Occipital lobe (tissue), 3 donors: ENCODE measurements at places on chromosomes 3 and 15. TPM values are rescaled to one million over a fixed set of nuclear protein-coding genes. Genes with fewer than 3 reads are reported as not detected.

GABRR3 gene
- not detected for total RNA-seq

GNAT1 gene
- total RNA-seq = not detected

CYP19A1 gene
- 0.94 TPM for total RNA-seq

AGBL1 gene
- total RNA-seq = 0.47 TPM

SPTBN5 gene
- 0.16 TPM for total RNA-seq

FEZF2 gene
- 15.0 TPM for total RNA-seq

ACTC1 gene
- 0.31 TPM for total RNA-seq

TERC gene
- 102 TPM for total RNA-seq

MOBP gene
- 0.94 TPM for total RNA-seq

SH2D7 gene
- total RNA-seq = not detected

ULK4 gene
- total RNA-seq = 21.1 TPM

DNAH1 gene
- 1.6 TPM for total RNA-seq

GOLGA8G gene
- total RNA-seq = not detected

ARNT2 gene
- total RNA-seq = 56.6 TPM

ZMAT3 gene
- 8.6 TPM for total RNA-seq

RAB6B gene
- 52.6 TPM for total RNA-seq

PAQR5 gene
- 1.1 TPM for total RNA-seq

ROPN1 gene
- total RNA-seq = 0.16 TPM

MKRN2OS gene
- not detected for total RNA-seq

RLBP1 gene
- total RNA-seq = 2.3 TPM

PIK3CA gene
- total RNA-seq = 90.2 TPM

PPP2R3A gene
- 37.9 TPM for total RNA-seq

AADACL2 gene
- not detected for total RNA-seq

PLSCR2 gene
- total RNA-seq = not detected

HGD gene
- total RNA-seq = 1.1 TPM

DPP8 gene
- total RNA-seq = 83.8 TPM

PIERCE2 gene
- total RNA-seq = 5.0 TPM

DIS3L gene
- total RNA-seq = 32.1 TPM

CYP1A1 gene
- 0.47 TPM for total RNA-seq

ARPP21 gene
- total RNA-seq = 656 TPM

SIDT1 gene
- 6.2 TPM for total RNA-seq

RPL35A gene
- 1,043 TPM for total RNA-seq

FILIP1L gene
- total RNA-seq = 1.2 TPM

LMCD1 gene
- 2.2 TPM for total RNA-seq

PYGO1 gene
- total RNA-seq = 44.0 TPM

PTH1R gene
- total RNA-seq = 2.3 TPM
